RWPE1 (cell line): ENCODE measurements at places on chromosomes 11 and 22.

DNA sequence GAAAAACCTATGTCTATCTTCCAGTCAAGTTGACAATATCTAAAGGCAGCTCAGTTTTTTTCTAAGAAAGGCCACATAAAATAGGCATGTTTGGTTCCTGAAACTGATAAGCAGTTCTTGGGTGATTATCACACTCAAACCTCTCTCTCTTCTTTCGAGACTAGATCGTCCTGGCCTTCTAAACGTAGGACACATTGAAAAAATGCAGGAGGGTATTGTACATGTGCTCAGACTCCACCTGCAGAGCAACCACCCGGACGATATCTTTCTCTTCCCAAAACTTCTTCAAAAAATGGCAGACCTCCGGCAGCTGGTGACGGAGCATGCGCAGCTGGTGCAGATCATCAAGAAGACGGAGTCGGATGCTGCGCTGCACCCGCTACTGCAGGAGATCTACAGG is 15.1 kb downstream of the CDPF1 start:
- no peak for DNase-seq

GRCh38 chr11:44014968-44015623 is 32.7 kb upstream of the ACCSL start:
- no peak for DNase-seq

DNA sequence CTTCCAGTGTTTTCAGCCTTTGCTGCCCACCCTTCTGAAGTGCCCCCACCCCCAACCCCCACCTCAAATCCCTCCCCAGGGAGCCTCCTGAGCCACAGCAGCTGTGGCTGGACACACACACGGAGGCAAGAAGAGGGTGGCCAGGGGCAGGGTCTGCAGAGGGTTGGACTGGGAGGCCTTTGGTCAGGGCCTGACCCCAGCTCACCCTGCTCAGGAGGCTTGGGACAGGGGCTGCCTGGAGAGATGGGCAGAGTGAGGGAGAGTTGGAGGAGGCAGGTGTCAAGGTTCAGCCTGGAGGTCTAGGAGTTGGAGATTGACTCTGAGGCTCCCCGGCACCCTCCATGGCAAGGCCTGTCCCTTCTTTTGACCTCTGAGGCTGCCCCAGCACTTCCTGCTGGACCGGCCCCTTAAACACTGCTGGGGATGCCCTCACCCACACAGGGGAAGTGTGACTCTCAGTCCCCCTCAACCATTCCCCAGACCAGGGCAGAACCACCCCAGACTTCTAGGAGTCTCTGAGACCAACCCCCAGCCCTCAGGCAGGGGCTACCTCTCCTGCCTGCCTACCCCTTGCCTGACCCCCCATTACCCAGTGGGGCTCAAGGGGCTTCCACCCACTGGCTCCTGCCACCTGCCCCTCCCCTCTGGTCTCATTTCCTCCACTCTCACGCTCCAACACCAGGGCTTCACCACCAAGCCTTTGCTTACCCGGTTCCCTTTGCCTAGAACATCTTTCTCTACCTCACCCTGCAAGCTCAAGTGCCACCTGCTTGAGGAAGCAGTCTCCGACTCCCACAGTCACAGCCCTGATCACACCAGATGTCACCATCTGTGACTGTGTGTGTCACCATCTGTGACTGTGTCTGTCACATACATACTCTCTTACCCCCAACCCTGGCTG is 8.6 kb downstream of the ARAP1 start:
- DNase-seq = no peak

GRCh38 chr11:110759972-110760381 is 47.7 kb upstream of the ARHGAP20 start:
- no peak for DNase-seq

DNA sequence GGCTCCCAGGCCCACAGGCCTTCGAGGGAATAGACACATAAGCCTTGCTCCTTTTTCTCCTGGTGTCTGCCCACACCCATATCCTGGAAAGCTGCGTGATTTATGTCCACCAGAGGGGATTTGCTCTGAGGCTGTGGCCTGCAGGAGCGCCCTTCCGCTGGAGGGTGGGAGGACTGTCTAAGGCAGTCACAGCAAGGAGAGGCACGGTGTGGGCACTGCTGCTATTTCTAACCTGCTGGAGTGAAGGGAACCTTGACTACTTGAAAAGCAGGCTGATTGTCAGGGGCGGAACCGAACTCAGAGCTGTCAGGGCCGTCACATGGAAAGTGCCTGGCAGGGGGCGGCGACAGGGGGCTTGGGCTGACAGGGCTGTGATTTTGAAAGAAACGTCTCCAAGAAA is 3.7 kb downstream of the UPB1 start:
- no peak for DNase-seq

DNA sequence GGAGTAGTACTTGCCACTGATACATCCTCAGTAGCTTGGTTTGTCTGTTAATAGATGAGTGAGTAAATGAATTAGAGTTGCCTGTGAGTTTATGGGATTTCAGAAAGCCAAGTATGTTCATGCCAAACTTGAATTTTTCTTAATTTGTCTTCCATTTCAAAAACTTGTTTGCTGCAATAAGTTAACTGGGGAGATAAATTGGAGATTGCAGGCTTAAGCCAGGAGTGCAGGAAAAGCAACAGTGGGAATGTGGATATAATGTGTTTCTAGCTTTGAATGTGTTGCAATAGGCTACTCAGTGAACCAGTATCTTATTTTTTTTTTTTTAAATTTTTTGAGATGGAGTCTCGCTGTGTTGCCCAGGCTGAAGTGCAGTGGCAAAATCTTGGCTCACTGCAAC is 8.2 kb downstream of the OSBP2 start:
- no peak for DNase-seq

DNA sequence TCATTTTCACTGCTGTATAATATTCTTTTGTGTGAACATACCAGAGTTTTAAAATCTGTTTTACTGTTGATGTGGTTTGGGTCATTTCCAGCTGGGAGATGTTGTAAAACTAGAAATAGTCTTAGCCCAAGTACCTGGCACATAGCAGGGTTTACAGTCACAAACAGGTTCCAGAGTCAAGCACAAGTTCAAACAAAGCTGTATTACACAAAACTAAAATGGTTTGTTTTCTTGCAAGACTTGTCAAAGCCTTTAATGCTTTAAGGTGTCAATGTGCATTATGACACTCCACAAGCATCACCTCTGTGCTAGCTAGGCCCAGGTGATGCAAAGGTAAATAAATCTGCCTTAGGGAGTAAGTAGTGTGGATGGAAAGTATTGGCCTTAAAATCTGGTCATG is 379.1 kb downstream of the MN1 start:
- no peak for DNase-seq
